Stimulated activated CD4-positive, alpha-beta T cell treated with anti-CD3 and anti-CD28 coated beads, Interleukin-1b, Interleukin-23, amount 100 ng/mL, for 1 hour (primary cell): ENCODE measurements at places on chromosomes 12 and 14.

- no peak for DNase-seq
Measured at GRCh38 chr12:24555730-24556129, 393.2 kb downstream of the BCAT1 start.

DNA sequence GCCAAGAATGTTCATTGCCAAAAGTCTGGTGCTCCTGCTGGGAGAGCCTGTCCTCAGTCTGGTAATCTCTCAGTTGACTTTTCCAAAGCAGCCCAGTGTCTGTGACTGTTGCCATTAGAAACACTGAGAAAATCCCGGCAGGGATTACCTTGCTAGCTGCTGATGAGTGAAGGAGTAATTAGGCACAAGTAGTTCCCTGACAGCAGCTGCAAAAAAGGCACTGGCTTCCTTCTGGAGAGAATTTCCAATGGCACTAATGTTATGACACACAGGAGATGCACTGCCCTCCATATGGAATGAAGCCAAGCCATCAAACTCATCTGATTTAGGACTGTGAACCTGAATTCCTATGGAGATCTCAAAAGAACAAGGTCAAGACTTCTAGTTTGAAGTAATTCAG lies 1321.2 kb upstream of the SEL1L start:
- DNase-seq = no peak

- DNase-seq = no peak
Measured at GRCh38 chr14:24670594-24670993, 36.6 kb upstream of the GZMB start.

GRCh38 chr14:59969319-59969718 lies 49.4 kb downstream of the LRRC9 start:
- DNase-seq = no peak

DNA sequence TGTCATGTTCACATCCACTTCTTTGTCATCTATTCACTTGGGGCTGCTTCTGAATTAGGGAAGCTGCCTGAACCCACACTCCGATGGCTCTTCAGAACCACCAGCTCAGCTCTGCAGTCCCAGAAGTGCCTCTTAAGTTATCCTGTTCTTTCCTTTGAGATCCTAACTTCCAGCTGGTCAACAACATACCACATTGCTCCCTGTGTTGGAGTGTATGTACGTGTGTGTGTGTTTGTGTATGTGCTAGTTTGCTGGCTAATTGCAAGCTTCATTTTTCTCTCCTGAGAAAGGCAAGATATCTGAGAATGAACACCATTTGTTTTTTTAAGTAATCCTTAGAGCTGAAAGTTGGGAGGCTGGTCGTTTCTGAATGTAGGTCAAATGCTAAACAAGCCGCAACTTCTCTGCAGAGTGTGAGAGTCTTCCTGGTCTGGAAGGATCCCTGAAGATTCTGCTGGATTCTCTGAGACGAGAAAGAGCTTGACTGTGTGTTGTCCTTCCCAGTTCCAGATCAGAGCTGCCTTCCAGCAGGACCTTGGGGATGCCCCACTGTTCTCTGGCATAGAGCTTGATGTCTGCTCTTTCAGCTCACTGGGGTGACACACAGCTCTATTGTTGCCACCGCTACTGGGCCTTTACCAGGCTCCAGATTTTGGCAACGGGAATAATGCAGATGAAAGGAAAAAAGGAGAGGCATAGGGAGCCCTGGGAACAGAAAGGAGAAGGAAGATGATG lies 839 bp downstream of the GSG1 start:
- DNase-seq = no peak
